Glutamatergic neuron (in vitro differentiated cells): ENCODE measurements at places on chromosomes 12 and 14. TPM values are rescaled to one million over a fixed set of nuclear protein-coding genes. Genes with fewer than 3 reads are reported as not detected.

DNA sequence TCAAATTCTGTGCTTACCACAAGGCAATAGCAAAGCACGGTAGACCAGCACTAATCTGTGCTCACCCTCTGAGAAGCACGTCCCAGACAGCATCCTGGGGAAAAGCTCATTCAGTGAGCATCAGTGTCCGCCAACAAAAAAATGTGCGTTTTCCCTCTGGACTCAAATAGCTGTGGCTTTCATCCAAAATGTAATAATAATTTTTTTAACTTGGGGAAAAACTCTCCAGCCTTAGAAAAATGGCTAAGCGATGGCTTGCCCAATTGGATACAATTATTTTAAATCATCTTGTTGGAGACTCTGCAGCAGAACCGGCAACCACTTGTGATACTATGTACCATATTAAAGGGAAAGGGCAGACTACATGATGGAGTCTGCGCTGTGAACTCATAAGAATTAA, 1.1 kb upstream of the KRT77 start:
- peaks cover 11% of the 10 kb centered on the region for H3K27me3 ChIP-seq
- no peaks in the 10 kb centered on the region for H3K4me1 ChIP-seq
- H3K36me3 ChIP-seq = no peaks in the 10 kb centered on the region
- DNase-seq = no peak
- no peak overlapping the region for H3K4me3 ChIP-seq

PIWIL1 gene
- total RNA-seq = not detected

DNA sequence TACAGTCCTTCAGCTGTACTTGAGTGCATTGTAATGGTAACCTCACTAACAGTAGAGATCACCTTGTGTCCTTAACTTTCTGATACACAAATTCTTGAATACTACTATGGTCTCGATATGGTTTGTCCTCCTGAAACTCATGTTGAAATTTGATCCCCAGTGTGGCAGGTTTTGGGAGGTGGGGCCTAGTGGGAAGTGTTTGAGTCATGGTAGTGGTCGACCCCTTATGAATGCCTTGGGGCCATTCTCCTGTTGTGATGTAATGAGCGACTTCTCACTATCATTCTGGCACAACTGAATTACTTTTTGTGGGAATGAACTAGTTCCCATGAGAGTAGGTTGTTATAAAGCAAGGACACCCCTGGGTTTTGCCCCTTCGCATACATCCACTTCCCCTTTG, 52.3 kb downstream of the IPO8 start:
- no peak overlapping the region for H3K4me3 ChIP-seq
- no peaks in the 10 kb centered on the region for H3K27me3 ChIP-seq
- no peak for DNase-seq
- no peaks in the 10 kb centered on the region for H3K4me1 ChIP-seq
- H3K27ac ChIP-seq = no peak overlapping the region

DNA sequence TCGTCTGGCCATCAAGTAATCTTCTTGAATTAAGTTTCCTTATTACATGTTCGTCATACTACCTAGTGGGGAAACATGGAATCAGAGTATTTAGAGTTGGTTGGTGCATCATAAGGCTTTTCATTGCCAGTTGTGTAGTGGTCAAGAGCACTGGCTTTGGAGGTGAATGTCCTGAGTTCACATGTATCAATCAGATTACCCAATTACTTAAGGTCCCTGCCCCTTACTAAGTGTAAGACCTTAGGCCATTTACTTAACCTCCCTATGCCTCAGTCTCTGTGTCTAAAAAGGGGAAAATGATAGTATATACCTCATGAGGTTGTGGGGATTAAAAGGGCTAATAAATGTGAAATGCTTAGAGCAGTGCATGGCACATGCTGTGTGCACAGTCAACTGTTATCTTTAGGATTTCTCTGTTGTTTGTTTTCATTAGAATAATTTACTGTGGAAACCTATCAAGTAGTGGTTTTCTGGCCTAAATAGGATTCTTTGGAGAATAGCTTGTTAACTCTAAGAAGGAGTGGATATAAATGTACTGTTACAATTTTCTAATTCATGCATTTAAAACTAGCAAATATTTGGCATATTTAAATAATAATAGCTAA, 27.0 kb downstream of the MSRB3 start:
- H3K27me3 ChIP-seq = no peaks in the 10 kb centered on the region
- no peak overlapping the region for H3K27ac ChIP-seq
- H3K4me1 ChIP-seq = peaks cover 1% of the 10 kb centered on the region
- H3K4me3 ChIP-seq = no peak overlapping the region

DNA sequence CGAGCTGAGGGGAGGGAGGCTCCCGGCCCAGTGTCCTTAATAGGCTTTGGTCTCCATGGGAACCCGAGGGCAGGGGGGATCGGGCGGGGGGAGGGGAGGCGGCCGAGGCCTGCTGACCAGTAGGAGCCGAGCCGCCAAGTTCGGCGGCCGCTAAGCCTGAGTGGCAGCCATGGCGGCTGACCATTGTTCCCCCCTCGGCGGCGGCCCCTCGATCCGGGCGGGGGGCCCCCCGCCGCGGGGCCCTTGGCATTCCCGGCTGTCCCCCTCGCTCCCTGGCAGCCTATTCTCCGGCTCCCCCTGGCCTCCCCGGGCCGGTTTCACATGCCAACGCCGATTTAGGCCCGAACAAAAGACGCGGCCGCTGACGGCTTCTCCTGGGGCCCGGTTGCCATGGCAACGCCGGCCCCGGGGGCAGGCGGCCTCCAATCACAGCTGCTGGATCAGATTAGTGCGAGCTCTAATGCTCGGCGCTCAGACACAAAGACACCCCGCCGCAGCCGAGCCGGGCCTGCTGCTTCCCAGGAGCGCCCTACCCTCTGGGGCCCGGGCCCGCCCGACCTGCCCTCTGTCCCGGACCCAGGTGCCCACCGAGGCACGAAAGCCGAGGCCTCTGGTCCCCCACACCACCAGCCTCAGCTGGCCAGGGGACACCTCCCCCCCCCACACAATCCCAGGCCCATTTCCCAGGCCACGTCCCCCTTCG, 7.3 kb downstream of the MSI1 start:
- peaks cover 4% of the 10 kb centered on the region for H3K36me3 ChIP-seq
- H3K4me1 ChIP-seq = peaks cover 72% of the 10 kb centered on the region
- peak overlapping the region; percentile 90 for H3K4me3 ChIP-seq
- DNase-seq = peak; percentile 90
- peak overlapping the region; percentile 100 for H3K27ac ChIP-seq
- peaks cover 35% of the 10 kb centered on the region for H3K27me3 ChIP-seq

- H3K4me3 ChIP-seq = no peak overlapping the region
- no peaks in the 10 kb centered on the region for H3K27me3 ChIP-seq
- DNase-seq = no peak
These were observed 54.9 kb downstream of the TRMT5 start for GRCh38 chr14:60926002-60926401.

DNA sequence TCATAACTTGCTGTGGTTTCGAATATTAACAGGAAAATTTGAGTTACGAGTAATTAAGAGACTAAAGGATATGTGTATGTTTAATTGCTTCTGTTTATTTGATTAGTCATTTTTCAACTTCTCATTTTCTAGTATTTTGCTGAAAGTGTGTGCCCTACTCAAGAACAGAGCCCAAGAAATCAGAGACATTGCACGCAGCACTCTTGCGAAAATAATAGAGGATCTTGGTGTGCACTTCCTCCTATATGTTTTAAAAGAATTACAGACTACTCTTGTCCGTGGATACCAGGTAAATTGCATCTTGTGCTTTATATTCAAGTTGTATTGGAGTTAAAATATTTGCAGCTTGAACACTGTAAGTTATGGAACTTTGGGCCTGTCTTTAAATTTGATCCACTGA, 50.8 kb downstream of the ARL1 start:
- no peak overlapping the region for H3K4me3 ChIP-seq
- no peaks in the 10 kb centered on the region for H3K27me3 ChIP-seq
- H3K4me1 ChIP-seq = no peaks in the 10 kb centered on the region
- DNase-seq = no peak
- no peaks in the 10 kb centered on the region for H3K36me3 ChIP-seq
- no peak overlapping the region for H3K27ac ChIP-seq

SERPINA12 gene
- not detected for total RNA-seq

TAS2R42 gene
- total RNA-seq = not detected

- H3K27ac ChIP-seq = no peak overlapping the region
- H3K36me3 ChIP-seq = peaks cover 11% of the 10 kb centered on the region
- no peak overlapping the region for H3K4me3 ChIP-seq
- DNase-seq = no peak
These were observed 13.4 kb upstream of the TAS2R43 start for GRCh38 chr12:11105546-11105945.

BBOF1 gene
- total RNA-seq = 0.91 TPM

KRT79 gene
- not detected for total RNA-seq

DNA sequence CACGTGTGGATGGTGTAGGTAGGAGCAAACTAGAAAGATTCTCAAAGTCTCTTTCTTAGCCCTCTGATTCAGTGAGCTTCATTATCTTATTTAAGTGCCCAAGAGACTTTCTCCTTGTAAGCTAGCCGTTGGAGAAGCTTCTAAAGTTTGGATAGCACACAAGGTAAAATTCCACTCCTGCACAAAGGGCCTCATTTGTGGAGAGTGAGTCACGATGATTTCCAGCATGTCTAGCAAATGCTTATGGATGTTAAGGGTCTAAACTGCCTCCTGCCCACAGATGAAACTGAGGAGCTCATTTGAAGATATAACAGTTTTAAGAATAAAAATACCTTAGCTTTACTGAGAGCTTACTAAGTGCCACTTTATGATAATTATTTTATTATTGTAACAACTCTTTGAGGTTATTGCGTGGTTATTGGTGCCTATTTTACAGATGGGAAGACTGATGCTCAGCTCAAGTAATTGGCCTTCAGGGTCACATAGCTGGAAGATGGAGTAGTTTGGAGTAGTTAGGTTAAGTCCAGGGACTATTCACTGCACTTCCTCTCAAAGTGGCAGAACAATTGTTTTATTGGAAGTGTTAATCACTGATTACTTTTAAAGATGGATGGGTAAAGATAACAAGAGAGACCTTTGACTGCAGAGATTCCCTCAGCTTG, 78.7 kb upstream of the HIF1A start:
- H3K27ac ChIP-seq = no peak overlapping the region
- no peaks in the 10 kb centered on the region for H3K36me3 ChIP-seq
- peaks cover 4% of the 10 kb centered on the region for H3K4me1 ChIP-seq
- H3K4me3 ChIP-seq = no peak overlapping the region

DNA sequence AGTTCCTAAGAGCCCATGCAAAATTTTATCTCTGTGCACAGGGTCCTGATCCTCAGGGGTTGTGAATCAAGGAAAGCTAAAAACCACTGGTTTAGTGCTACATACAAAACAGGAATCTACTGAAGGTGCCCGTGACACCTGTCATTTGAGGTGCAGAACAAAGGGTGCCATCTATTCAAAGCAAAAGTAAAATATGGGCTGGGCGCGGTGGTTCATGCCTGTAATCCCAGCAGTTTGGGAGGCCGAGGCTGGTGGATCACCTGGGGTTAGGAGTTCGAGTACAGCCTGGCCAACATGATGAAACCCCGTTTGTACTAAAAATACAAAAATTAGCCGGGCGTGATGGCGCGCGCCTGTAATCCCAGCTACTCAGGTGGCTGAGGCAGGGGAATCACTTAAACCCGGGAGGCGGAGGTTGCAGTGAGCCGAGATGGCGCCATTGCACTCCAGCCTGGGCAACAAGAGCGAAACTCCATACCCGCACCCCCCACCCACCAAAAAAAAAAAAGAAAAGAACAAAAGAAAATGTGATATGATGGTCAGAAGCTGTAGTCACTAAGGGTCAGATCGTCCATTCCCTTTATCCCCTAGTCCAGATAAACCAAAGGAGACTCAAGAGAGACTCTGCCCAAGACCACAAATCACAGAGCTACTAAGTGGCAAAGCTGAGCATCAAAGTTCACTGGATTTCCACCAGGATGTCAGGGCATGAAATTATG, 3.4 kb downstream of the PPTC7 start:
- peaks cover 6% of the 10 kb centered on the region for H3K27me3 ChIP-seq
- no peaks in the 10 kb centered on the region for H3K36me3 ChIP-seq
- no peak overlapping the region for H3K4me3 ChIP-seq
- H3K4me1 ChIP-seq = peaks cover 14% of the 10 kb centered on the region
- DNase-seq = no peak

GRCh38 chr14:64970041-64970440, 2.1 kb downstream of the RAB15 start:
- H3K36me3 ChIP-seq = peaks cover 4% of the 10 kb centered on the region
- H3K27ac ChIP-seq = peak overlapping the region; percentile 40
- peak overlapping the region; percentile 84 for H3K4me3 ChIP-seq
- no peak for DNase-seq

DNA sequence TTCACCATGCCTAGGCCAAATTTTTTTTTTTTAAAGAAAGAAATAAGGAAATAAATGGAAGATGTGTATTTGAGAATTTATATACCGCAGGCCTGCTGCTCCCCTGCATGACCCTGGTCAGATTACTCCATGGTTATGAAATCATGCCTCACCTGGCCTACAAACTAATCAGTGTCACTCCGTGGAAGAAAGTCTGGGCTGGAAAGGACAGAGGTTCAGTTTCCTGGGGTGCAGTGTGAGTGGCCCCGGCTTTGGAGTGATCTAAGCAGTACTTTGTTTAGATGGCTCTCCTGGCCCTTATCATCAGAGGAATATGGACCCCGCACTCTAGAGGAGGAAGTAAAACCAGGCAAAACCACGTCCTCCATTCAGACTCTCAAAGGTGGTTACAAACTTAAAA, 9.6 kb downstream of the APOBEC1 start:
- peaks cover 3% of the 10 kb centered on the region for H3K27me3 ChIP-seq
- no peaks in the 10 kb centered on the region for H3K4me1 ChIP-seq
- H3K36me3 ChIP-seq = no peaks in the 10 kb centered on the region
- DNase-seq = no peak
- H3K27ac ChIP-seq = no peak overlapping the region
- no peak overlapping the region for H3K4me3 ChIP-seq

INSM2 gene
- 21.7 TPM for total RNA-seq

- H3K4me1 ChIP-seq = no peaks in the 10 kb centered on the region
- DNase-seq = no peak
- H3K27ac ChIP-seq = no peak overlapping the region
- H3K36me3 ChIP-seq = no peaks in the 10 kb centered on the region
These were observed 10.7 kb downstream of the EMG1 start for GRCh38 chr12:6981152-6982052.

DNA sequence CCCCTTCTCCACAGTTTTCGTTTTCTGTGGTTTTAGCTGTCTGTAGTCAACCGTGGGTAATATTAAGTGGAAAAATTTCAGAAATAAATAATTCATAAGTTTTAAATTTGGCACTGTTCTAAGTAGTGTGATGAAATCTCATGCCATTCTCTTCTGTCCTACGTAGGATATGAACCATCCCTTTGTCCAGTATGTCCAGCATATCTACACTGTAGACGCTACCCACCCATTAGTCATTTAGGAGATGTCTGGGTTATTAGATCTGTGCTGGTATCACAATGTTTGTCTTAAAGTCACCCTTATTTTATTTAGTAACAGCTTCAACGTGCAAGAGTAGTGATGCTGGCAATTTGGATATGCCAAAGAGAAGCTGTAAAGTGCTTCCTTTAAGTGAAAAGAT, 44.7 kb downstream of the ATF7IP start:
- no peak overlapping the region for H3K27ac ChIP-seq
- peaks cover 11% of the 10 kb centered on the region for H3K36me3 ChIP-seq
- H3K4me1 ChIP-seq = peaks cover 16% of the 10 kb centered on the region
- no peak overlapping the region for H3K4me3 ChIP-seq
